ENCODE measurements at places on chromosomes 13 and 19. TPM values are rescaled to one million over a fixed set of nuclear protein-coding genes. Genes with fewer than 3 reads are reported as not detected.

Gene GJB2
- 0.46 TPM for total RNA-seq

GRCh38 chr19:14411161-14411937, 7.8 kb downstream of the DDX39A start:
- no peak for DNase-seq

- no peak for DNase-seq
Measured at GRCh38 chr13:79522583-79522982, 41.6 kb downstream of the NDFIP2 start.

GRCh38 chr13:76527041-76527440, 359.2 kb downstream of the KCTD12 start:
- no peak for DNase-seq

- DNase-seq = no peak
Measured at GRCh38 chr13:112103260-112103838, 36.4 kb downstream of the SOX1 start.

DNA sequence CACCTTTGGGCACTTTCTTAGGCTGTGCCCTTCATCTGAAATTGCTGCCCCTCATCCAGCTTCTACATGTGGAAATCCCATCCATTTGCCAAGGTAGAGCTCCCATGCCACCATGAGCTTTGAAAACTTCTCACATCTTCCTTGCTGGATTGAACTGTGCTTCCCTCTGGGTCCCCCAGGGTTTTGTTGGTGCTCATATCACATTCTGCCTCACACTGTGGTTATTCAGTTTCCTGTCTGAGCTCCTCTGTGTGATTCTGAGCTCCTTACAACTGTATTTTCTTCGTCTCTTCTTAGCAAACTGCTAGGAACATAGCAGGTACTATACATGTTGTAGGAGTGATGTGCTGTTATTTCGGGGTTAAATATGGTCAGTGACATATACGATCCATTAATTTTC, 74.9 kb upstream of the KL start:
- DNase-seq = no peak

GRCh38 chr13:110993788-110994187, 78.9 kb upstream of the ANKRD10 start:
- DNase-seq = no peak

DNA sequence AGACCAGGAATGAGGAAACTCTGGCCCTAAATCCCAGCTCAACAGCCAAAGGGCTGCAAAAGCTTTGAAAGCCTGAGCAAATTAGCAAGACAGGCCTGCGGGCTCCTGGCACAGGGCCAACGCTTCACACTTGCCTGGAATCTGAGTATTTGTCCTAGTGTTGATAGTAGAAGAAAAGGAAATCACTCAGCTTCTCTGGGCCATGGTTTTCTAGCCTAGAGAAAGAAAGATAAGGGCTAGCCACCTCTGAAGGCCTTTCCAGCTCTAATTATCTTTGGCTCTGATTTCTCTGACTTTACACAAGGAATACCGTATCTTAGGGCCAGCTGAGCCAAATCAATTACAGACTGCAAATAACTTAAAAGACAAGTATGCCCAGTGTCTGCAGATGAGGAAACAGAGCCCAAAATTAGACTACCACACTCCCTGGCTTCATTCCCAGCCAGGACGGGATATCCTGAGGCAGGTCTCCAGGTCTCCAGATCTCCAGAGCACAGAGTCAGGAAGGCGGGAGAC, 69.6 kb downstream of the STK24 start:
- DNase-seq = no peak

DNA sequence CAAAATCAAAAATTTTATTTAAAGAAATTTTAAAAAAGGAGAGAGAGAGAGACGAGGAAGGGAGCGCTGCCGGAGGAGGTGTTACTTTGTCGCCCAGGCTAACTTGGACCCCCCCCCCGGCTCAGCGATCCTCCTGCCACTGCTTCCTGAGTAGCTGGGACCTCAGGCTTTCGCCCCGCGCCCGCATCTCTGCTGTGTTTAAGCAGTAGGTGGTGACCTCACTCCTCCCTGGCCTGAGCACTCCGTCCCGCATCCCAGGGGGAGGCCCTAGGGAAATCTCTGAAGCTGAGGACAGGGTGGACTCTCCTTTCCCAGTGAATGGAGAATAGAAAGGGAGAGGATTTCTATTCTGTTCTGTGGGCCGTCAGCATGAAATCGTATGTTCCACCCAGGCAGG, 485 bp upstream of the ZNF845 start:
- no peak for DNase-seq

DNA sequence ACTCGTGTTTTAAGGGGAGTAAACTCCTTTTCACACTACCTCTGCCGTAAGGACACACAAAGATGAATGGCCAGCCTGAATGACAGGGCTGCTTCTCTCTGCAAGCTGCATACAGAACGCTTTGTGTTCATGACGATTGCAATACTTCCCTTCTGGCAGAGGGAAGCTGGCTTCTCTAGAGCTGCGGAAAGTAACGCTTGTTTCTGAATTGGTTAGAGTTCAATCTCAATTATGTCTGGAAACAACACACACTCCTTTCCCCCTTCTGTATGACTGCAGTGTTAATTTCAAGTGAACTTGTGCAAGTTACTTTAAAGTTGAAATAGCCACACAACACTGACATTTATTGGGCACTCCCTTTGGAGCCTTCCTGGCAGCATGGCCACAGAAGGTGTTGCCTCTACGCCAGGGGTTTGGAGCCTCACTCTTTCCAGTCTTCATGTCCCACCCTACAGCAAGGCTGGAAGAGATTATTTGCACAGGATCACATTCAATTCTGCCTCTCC, 242.6 kb downstream of the NDFIP2 start:
- no peak for DNase-seq

DNA sequence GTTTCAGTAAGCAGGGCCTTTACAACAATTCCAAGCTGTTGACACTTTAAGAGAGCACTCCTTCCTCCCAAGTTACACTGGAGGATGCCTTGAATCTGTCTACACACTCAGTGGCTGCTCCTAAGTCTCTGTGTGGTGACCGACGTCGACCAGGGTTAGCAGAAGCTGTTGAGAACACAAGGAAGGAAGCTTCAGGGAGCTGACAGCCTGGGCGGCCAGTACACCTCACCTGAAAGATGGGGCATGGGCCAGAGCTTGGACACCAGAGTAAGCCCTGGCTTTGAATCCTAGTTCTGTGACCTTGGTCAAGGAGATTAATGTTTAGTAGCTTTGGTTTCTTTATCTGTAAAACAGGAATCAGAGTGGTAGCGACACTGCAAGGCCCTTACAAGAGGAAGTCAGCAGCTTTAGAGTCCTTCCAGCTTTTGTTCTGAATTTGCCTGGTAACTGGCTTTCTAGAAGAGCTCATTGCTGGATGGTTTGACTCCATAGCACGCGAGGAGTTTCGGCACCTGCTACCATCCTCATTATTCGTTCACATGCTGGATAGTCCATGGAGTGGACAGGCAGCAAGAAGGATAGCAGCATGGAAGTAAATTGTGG, 214.2 kb downstream of the FGF9 start:
- DNase-seq = no peak

GRCh38 chr19:2051773-2052704, 995 bp upstream of the MKNK2 start:
- no peak for DNase-seq

- no peak for DNase-seq
Measured at GRCh38 chr13:78598116-78598781, 5.1 kb downstream of the POU4F1 start.
